Activated T-helper 1 cell treated with anti-CD3 and anti-CD28 coated beads, Interleukin-12 subunit alpha, Interleukin-12 subunit beta, Interleukin-2, Interleukin-4 antibody, amounts not matched to agents 30 ng/mL and 10 ng/mL and 1 ng/mL, durations not matched to agents 14 hours and 24 hours and 36 hours (primary cell): ENCODE measurements at places on chromosomes 11 and 22. TPM values are rescaled to one million over a fixed set of nuclear protein-coding genes. Genes with fewer than 3 reads are reported as not detected.

- no peak overlapping the region for H3K4me3 ChIP-seq
- H3K4me1 ChIP-seq: no peaks in the 10 kb centered on the region
- no peak overlapping the region for H3K27ac ChIP-seq
- no peak for DNase-seq
Measured at GRCh38 chr11:22432291-22433093, 94.3 kb downstream of the SLC17A6 start.

The MS4A10 gene
- not detected in 2 replicates for total RNA-seq

- H3K27ac ChIP-seq: no peak overlapping the region
- H3K4me1 ChIP-seq: no peaks in the 10 kb centered on the region
- H3K27me3 ChIP-seq: peaks cover 61% of the 10 kb centered on the region
- no peaks in the 10 kb centered on the region for H3K36me3 ChIP-seq
- DNase-seq: no peak
- no peak overlapping the region for H3K4me3 ChIP-seq
Measured at GRCh38 chr11:45663486-45664375, 1.7 kb downstream of the CHST1 start.

DNA sequence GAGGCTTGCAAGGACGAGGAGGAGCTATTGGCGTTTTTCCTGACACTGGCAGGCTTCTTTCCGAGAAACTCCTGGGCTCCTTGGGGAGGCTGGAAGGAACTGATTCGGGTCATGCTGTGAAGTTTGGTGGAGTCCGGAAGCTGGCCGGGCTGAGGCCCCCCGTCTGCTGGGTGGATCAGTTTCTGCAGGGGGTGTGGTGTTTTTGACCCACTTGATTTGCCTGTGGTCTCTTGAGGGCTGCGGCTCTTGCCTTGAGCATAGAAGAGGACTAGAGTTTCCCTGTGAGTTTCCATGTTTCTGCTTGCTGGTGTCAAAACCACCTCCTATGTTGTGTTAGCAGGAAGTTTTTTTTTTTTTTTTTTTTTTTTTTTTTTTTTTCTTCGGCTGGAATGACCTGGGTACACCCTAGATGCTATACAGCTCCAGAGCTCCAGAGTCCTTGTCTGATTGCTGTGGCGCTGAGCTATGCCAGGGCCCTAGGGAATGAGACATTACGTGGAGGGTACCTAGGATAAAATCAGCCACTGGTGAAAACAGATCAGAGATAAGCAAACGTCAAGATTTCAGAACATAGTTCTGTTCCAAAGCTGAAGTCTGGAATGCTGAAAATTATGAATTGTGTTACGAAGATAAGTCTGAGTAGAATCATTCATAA is 728 bp downstream of the TBC1D22A start:
- H3K4me1 ChIP-seq: peaks cover 65% of the 10 kb centered on the region
- peak; percentile 26 for DNase-seq
- peaks cover 25% of the 10 kb centered on the region for H3K36me3 ChIP-seq
- peak overlapping the region; percentile 98 for H3K27ac ChIP-seq
- H3K4me3 ChIP-seq: peak overlapping the region; percentile 97
- no peaks in the 10 kb centered on the region for H3K27me3 ChIP-seq

DNA sequence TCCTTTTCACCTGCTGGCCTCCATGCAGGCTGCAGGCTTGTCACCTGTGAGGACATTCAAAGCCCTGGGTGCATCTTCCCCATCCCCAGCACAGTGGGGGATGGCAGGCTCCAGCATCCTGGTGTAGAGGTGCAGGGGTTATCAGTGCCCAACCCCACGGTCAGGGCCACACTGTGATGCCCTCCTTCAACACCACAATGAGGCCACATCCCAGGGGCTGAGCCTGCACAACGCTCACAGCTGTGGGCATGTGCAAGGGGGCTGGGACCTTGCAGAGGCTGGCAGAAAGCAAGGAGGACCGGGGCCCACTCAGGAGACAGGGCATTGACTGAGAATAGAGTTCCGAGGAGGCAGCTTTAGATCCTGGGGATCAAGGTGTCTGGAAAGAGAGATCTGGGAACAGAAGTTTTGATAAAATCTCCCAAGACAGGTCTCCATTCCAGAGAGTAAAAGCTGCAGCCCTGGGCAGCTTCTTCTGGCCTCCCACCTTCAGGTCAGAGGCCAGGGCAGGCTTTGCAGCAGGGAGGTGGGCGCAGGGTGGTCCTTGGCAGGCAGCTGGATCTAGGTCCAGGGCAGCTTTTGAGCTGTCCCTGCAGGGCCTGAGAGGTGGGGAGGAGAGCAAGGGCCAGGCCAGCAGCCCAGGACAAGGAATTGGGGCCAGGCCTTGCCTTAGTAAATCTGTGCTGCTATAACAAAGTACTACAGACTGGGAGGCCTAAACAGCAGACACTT is 250.8 kb upstream of the B3GAT1 start:
- H3K36me3 ChIP-seq: no peaks in the 10 kb centered on the region
- H3K27ac ChIP-seq: no peak overlapping the region
- no peak for DNase-seq
- H3K4me3 ChIP-seq: no peak overlapping the region
- no peaks in the 10 kb centered on the region for H3K27me3 ChIP-seq
- no peaks in the 10 kb centered on the region for H3K4me1 ChIP-seq

The OR2D2 gene
- 0.34 and 0.56 TPM in 2 replicates for total RNA-seq
